T follicular helper cell (primary cell): ENCODE measurements at places on chromosomes 4 and X.

GRCh38 chrX:30635630-30636029 lies 17.6 kb upstream of the GK start:
- DNase-seq = no peak

DNA sequence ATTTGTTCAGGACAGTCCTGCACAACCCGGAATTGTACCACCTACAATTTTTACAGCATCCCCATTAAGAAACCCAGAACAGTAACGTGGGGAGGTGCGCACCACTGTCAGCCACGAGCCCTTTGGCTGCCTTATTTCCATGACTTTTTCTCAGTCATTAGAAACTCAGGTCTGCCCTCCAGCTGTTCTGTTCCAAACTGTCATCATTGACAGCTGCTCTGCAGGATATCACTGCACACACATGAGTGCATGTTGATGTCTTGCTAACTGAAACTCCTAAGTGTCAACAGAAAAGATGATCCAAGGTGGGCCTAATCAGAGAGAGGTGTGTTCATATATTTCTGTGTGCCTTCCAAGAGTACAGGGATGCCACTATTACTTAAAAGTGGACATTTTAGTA lies 123.4 kb downstream of the PARM1 start:
- DNase-seq = no peak

DNA sequence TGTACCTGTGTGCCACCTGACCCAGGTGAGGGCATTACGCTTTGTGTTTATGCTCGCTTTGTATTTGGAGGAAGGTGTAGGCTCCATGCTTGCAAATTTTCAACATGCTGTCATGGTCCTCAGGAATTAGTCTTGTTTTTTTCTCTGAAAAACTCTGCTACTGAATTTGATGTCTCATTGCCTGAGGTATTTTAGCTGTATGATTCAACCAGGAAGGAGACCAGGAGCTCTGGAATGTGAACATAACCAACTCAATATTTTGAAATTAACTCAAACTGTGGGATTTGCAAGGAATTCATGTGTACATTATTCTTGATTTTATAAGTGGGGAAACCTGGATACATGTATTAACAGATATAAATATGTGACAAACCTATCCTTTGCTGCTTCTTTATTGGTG lies 134.1 kb downstream of the SLC4A4 start:
- no peak for DNase-seq

GRCh38 chr4:2104556-2105345 lies 45.6 kb downstream of the NAT8L start:
- no peak for DNase-seq

GRCh38 chrX:101478366-101478765 lies 6.9 kb upstream of the ARMCX4 start:
- DNase-seq = no peak

GRCh38 chr4:81635739-81636138 lies 164.0 kb upstream of the RASGEF1B start:
- DNase-seq = no peak

DNA sequence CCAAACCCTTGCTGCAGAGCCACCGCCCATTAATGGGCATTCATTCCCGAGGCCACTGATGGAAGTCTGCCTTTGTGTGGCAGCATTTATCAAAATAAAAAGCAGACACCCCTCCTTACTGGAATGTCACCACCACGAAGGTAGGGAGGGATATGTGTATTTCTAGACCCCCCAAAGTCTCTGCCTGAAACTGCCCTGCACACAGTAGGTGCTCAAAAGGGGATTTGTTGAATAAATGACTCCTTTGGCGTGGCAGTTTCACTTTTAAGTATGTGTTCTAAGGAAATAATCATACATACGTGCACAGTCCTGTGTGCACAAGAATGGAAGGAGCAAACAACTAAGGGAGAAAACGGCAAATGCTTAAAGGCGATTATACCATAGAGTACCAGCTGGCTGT lies 23.6 kb upstream of the GLOD5 start:
- DNase-seq = no peak
